ENCODE measurements at places on chromosomes 7 and 10.

DNA sequence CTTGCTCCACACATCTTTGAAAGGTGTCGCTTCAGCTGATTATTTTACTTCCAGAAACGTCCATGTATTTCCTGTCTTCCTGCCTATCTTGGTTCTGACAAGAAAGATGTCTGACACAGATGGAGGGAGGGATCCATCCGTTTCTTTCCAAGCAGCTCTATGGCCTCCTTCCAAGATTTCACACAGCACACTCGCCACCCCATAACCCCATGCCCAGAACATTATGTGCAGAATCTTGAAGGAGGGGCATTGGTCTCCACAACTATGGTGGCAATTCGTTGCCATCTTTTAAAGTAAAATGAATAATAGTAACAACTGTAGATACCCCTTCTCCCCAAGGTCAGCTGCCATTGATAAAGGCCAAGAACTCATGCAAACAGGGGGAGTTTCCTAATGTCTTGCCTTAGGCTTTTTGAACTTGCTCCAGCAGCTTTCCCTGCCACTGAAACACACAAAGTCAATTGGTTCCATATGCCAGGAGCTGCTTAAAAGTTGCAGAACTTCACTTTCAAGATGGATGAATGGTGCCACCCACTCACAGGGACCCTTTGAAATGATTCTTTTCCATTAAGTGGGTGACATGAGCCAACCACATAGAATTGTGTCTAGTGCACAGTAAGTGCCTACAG lies 60.0 kb downstream of the VSTM4 start:
- DNase-seq, result no peak

DNA sequence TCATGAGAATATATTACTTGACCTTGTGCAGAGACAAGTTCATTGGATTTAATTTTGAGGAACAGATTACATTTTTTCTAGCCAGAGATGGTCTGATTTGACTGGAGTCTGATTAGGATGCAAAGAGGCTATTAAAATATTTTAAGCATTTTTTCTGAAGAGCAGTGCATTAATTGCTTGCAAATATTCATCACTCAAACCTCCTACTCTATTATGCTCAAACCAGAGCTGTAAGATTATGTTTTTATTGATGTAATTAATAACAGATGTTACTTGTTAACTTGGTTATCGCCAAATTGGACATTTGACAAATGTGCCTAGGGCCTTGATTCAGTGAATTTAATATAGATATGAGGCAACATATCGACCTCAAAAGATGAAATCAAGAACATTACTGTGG lies 160.9 kb upstream of the SLC13A1 start:
- no peak for DNase-seq

DNA sequence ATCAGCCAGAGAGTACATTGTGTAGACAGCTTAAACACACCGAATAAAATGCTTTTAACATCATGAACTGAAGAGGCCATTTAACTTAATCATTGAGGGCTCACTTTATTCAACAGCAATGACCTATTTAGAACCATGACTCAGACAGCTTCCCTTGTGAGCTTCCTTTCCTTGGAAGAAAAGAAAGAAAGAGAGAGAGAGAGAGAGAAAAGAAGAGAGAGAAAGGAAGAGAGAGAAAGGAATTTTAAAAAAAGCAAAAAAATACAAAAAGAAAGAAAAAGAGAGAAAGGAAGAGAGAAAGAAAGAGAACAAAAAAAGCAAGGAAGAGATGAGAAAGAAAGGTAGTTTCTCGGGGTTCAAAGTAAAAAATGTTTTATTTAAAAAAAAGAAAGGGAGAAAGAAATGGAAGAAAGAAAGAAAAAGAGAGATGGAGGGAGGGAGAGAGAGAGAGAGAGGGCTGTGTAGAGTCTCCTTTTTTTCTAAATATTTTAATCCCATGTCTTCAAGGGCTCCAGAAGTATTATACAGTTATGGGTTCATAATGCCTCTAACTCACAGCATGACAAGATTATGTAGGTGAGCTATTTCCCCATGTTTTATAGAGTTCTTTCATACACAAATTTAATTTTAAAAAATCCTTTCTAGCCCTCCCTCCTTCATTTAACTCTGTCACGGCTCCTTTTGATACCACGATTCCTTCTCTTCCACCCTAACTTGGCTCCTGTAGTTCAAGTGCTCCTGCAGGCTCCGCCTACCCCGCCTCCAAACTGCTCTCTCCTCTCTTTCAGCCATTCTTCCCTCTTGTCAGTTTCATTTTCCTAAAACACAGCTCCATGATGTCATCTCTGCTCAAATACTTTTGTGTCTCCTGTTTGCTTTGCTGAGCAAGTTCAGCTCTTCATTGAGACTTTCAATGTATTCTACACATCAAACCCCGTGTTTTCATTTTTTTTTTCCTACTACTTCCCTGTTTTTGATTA lies 85.5 kb downstream of the PRTFDC1 start:
- DNase-seq, result no peak

GRCh38 chr7:140334341-140335057 lies 63.8 kb downstream of the SLC37A3 start:
- no peak for DNase-seq

DNA sequence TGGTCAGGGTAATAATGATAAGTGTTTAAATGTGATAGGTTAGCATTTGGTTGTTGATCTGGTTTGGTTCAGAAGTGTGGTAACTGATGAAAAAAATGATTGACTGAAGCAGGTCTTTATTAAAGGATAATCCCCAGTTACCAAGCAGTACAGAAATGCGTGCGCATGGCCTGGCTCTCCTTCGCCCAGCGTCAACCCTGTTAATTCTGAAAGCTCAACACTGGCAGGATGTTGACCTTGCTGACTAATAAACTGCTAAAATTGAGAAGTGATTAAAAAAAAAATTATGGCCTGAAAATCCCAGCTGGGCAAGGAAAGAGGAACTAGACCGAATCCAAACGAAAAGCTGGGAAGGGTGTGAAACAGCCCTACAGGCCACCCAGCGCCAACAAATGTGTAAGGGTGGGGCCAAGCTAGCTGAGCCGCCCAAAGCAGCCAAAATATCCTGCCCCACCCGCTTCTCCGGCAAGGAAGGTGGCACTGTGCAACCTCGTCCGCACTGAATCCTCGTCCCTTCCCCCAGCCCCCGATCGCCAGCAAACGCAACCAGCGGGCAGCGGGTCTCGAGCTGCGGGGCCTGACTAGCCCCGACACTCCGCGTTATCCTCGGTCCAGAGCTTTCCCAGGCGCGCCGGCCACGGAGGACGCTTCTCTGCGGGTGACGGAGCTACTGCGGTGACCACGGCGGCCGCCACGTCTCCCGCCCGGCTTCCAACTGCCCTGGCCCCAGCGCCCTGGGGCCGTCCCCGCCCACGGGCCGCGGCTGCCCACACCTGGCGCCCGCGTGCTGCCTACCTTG lies 561 bp downstream of the SHTN1 start:
- no peak for DNase-seq

DNA sequence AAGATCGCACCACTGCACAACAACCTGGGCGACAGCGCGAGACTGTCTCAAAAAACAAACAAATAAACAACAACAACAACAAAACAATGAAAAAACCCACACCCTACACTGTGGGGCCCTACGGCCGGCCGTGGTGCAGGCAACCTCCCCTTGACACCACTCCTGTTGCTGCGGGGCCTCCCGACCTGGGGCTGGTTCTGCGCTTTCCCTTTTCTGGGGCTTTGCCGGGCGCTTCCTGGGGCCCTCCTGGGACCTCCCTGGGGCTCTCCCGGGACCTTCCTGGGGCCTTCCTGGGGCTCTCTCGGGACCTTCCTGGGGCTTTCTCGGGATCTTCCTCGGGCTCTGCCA lies 46.6 kb downstream of the INSIG1 start:
- no peak for DNase-seq

DNA sequence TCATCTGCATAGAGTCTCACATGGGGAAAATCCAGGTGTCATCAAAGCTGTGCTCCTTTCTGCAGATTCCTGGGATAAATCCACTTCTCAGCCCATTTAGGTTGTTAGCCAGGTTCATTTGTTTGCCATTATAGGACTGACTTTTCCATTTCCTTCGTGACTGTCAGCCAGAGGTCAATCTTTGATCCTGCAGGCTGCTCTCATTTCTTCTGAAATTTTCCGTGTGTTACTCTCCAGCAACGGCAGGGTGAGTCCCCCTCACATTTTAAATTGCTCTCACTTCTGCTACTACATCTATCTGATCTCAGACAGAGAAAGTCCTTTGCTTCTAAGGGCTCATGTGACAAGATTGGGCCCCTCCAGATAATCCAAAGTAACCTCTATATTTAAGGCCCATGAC lies 150.7 kb upstream of the BET1 start:
- DNase-seq, result no peak

DNA sequence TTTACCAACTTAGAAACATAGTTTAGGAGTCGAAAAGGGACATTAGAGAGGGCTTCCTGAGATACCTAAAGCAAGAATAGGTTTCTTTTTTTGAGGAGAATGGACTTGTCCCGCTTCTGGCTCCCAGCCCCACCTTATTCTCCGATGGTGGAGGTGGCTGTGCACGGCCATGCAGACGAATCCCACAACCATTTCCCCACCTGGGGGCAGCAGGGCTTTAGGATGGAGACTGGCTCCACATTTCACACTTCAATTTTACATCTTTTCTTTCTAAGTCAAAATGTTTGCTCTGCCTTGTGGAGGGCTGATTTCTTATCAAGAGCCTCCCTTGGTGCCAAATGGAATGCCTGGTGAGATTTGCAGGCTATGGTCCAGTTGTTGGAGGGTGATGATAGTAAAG lies 118.5 kb downstream of the GLRX3 start:
- DNase-seq, result no peak

GRCh38 chr10:47029181-47030009 lies 118.2 kb downstream of the PTPN20 start:
- no peak for DNase-seq

GRCh38 chr7:73703757-73704639 lies 15.5 kb downstream of the STX1A start:
- DNase-seq, result no peak

- no peak for DNase-seq
Observed at GRCh38 chr10:71396084-71396710, 523 bp upstream of the CDH23 start.

DNA sequence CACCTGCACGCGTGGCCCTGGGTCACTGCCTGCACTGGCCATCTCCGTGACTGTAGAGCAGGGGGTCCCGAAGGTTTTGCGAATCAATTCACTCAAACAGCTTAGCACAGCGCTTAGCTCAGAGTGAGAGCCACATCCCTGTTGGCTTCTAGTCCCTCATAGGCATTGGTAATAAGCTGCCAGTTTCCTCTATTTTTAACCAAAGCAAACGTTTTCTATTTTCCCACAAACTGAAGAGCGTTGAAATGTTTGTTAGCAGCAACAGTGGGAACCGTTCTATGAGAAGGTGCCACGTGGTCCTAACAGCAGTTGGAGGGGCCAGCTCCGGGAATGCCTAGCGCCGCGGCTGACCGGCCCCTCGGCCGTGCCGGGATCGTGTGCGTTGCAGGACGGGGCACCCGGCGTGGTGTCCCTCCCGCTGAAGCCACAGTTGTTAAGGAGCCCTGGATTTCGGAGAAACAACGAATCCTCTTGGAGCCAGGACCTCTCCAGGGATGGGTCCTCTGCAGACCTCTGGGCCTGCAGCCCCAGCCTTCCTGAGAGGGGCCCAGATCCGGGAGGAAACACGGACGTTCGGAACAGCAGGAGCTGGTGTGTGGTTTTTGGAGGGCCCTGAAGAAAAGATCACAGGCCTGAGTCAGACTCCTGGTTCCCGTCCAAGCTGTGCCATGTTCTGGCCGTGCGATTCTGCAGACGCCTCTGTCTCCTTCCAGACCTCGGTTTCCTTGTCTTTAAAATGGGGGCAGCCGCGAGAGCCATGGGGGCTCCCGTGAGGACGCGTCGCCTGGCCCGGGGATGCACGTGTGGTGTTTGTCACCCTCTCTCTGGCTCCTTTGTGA lies 40.3 kb downstream of the FAM20C start:
- no peak for DNase-seq

DNA sequence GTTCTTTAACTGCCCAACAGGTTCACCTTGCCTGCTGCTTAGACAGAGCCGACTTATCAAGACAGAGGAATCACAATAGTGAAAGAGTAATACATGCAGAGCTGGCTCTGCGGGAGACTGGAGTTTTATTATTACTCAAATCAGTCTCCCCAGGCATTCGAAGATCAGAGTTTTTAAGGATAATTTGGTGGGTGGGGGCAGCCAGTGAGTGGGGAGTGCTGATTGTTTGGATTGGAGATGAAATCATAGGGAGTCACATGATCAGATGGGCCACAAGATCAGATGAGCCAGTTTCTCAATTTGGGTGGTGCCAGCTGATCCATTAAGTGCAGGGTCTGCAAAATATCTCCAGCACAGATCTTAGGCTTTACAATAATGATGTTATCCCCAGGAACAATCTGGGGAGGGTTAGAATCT lies 131.3 kb downstream of the AKR1D1 start:
- no peak for DNase-seq

GRCh38 chr10:124027651-124028050 lies 65.7 kb downstream of the CHST15 start:
- no peak for DNase-seq

DNA sequence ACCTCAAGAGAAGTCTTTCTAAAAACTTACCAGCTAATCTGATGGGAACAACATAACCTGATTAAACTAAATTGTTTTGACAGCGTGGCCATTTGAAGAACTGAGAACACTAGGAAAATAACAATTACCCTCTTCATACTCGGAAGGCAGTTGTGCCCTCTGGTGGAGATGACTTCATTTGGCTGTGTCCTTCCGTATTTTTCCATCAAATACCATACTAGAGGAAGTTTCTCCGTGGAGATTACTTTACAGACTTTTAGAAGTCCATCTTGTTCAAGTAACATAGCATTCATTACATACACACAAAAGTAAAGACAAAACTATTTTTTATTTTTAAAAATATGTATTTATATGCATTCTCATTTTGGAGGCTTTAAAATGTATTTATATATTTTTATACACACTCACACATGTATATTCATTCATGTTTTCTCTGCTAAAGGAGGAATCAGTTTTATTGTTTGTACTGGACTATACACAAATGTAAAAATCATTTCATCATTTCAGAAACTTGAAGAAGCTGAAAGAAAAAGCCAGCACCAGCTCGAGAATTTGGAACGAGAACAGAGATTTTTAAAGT lies 25.2 kb downstream of the SMNDC1 start:
- DNase-seq, result peak; percentile 38

- no peak for DNase-seq
Observed at GRCh38 chr7:116576350-116577319, 51.8 kb downstream of the CAV1 start.

DNA sequence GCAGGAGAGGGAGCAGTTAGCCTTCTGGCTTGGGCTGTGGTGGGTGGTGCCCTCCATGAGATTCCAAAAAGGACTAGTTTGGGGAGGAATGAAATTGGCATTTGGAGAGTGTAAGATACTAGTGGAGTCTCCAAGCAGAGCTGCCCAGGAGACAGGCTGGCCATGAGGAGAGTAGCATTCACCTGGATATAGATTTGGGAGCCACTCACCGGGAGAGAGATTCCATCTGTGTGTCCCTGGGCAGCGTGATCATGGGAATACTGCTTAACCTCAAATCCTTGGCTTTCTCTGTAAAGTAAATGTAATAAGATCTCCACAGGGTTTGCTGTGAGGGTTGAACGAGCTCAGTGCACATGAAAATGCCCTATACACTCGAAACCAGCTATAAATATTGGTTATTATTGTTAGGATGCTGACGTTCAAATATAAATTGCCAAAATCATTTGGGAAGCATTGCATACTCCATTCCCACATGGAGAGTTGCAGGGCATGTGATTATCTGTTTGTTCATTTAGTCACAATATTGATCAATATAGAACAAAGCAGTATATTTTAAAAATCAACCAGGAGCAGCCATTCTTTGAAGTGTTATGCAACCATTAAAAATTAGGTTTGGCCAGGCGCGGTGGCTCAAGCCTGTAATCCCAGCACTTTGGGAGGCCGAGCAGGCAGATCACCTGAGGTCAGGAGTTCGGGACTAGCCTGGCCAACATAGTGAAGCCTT lies 143.7 kb downstream of the CUX1 start:
- DNase-seq, result no peak
